ENCODE measurements at places on chromosomes 6 and 20.
A peak's percentile ranks its signal among the peaks of the same experiment; 100 is the strongest.

DNA sequence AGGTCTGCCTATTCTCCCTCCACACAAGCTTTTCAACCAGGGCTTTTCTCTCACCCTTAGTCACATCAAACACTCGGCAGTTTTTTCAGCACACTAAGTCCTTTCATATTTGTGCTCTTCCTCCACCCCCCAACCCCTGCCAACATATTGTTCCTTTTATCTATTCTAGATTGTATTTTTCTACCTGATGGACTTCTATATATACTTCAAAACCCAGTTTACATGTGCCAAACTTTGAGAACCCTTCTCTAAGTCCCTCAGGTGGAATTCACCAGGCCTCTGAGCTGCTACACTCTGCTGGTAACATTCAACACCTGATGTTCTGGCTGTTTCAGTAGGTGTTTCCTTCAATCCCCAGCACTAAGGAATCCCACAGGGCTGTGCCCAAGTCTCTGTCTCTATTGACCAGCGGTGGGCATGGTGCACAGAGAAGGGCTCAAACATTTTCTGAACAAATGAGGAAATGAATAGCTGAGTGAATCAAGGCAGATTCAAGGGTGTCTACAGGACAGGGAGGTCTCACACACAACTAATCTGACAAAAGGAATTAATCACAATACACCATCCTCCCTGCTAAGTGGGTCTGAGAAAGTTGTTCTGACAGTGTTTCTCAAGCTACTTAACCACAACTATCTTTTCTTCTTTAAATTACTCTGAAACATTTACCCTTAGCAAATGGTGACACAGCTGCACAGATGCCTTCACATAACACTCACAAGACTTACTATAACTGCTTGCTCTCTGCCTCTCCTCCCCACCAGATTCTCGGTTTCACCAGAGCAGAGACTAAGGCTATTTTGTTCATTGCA, 166.5 kb downstream of the TSHZ2 start:
- DNase-seq = no peak

GRCh38 chr6:135913785-135914184, 62.3 kb downstream of the PDE7B start:
- no peak for DNase-seq

DNA sequence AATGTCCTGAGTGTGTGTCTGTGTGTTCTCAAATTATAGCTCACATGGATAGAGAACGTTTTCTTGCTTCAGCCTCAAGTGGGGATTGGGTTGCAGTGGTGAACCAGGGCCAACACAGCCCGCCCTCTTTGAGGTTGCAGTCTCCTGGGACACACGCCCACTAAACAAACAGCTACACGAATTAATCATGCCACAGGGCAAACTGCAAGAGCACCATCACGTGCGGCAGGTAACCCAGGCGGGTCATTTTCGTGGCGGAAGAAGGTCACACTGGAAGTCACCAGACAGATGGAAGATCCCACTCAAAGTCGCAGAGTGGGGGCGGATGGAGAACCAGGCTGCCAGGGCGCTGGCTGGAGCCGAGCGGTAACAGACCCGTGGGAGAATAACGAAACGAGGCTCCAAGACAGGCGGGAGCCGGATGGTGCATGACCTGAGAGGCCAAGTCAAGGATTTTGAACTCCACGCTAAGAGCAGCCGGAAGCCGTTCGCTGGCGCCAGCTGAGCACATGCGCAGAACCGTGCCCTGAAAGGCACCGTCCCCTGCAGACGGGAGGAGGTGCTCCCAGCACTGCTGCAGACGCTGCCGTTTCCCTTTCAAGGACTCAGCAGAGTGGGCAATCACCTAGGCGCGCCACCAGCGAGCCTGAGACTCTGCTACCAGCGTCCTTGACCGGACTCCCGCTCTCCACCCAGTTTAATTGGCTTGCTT, 10.7 kb downstream of the DLL1 start:
- peak; percentile 98 for DNase-seq

- no peak for DNase-seq
These were observed 101.2 kb downstream of the SLC35B3 start for GRCh38 chr6:8334113-8334512.

DNA sequence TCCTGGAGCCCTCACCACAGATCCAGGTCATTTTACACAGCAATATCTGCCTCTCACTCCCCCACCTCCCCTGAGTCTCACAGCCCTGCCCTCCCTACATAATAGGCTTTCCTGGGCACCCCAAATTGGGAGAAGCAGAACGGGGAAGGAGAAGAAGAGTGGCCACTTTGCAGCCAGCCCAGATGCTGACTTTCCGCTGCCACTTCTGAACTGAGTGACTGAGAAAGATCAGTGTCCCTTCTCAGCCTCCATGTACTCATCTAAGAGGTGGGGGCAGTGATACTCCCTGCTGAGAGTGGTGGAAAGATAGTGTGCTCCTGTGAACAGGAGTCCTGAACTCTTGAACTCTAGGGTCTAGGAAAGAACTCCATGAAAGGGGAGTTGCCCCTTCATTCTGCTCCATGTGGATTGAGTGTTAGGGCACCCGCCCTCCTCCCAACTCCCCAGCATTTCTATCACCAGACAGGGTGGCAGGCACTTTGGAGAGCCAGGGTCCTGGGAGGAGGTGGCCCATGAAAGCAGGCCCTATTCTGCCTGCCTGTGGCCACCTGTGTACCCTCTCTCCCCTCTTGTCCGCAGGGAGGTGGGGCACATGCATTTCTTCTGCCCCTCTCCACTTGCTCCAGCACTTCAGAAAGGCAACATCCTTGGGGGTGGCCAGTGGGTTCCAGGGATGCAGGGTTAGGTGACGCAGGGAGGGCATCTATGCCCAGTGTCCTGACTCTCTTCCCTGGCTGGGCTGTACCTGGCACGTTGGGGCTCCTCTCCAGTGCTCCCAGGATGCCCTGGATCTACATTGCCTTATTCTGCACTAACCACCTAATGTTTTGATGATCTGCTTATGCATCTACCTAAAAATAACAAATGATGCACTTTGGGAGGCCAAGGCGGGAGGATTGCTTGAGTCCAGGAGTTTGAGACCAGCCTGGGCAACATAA, 38.3 kb upstream of the MRPS18A start:
- no peak for DNase-seq

GRCh38 chr20:40104959-40105358, 584.1 kb downstream of the MAFB start:
- no peak for DNase-seq

- DNase-seq = no peak
These were observed 134.3 kb upstream of the AHI1 start for GRCh38 chr6:135631821-135632220.

GRCh38 chr20:24698189-24698588, 228.8 kb downstream of the SYNDIG1 start:
- no peak for DNase-seq

DNA sequence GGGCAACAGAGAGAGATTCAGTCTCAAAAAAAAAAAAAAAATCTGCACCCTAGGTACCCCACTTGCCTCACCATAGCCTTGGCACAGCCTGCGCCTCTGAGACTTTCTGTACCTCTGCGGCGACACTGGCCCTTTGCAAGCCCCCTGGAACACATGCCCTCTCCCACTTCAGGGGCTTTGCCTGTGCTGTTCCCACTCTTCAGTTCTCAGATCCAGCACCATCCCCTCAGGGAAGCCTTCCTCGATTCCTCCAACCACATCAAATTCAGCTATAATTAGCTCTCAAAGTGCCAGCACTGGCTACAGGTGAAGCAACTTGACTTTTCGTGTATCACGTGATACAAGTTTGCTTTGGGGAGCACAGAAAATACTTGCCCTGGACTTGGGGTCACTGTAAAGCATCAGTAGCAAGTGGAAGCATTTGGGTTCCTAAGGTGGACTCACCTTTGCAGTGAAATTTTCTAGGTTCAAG, 2.1 kb upstream of the UBE2V1 start:
- no peak for DNase-seq

DNA sequence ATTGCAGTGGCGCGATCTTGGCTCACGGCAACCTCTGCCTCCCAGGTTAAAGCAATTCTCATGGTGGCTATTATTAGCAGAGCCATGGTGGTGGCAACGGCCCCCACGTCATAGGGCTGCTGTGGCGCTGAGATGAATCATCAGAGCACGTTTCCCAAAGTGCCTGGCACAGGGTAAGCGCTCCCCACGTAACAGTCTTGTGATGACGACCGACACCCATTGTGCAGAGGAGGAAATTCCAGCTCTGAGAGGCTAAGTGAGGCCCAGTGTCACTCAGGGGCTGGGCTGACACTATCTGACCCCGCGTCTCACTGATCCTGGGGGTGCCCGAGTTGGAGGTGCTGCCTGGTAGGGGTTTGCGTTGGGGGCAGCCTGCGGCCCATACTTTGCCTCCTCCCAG, 16.2 kb downstream of the SUN5 start:
- no peak for DNase-seq

DNA sequence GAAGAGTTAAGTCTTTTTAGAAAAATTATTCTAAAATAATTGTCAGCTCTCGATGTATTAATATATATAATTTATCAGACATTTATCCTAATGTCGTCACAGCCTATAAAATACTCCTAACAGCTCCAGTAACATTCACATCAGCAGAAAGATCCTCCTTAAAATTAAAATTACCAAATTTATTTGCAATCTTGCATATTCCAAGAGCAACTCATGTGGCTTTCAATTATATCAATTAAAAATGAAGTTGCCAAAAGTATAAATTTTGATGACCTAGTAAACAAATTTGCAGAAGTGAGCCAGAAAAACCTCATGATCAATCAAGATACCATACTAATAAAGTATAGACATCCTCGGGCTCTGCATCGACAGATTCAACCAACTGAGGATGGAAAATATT, 60.2 kb downstream of the IL20RA start:
- no peak for DNase-seq

GRCh38 chr6:33912195-33912594, 108.4 kb upstream of the MLN start:
- no peak for DNase-seq

- no peak for DNase-seq
These were observed 193.4 kb upstream of the CDYL start for GRCh38 chr6:4582506-4583417.

- DNase-seq = no peak
These were observed 9.7 kb downstream of the ATG5 start for GRCh38 chr6:106315765-106316374.

DNA sequence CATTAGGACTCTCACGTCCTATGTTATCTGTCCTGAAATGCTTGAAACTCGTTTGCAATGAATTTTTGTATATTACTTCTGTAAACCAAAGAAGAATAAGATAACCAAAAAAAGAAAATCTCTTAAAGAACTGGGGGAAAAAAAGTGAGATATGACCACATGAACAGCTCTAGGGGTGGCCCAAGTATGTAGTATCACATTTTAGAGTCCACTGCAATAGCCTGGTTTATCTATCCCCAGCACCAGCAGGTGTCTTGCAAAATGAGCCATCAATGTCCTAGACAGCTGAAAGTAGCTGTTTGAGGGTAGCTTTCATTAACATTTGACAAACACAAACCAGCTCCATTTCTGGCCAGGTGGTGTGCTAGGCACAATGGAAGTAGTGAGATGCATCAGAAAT, 102.8 kb downstream of the PXDC1 start:
- peak; percentile 18 for DNase-seq

- DNase-seq = no peak
These were observed 35.4 kb upstream of the PIM1 start for GRCh38 chr6:37134396-37135191.

- DNase-seq = peak; percentile 75
These were observed 63.0 kb downstream of the RIPOR3 start for GRCh38 chr20:50628332-50628731.

DNA sequence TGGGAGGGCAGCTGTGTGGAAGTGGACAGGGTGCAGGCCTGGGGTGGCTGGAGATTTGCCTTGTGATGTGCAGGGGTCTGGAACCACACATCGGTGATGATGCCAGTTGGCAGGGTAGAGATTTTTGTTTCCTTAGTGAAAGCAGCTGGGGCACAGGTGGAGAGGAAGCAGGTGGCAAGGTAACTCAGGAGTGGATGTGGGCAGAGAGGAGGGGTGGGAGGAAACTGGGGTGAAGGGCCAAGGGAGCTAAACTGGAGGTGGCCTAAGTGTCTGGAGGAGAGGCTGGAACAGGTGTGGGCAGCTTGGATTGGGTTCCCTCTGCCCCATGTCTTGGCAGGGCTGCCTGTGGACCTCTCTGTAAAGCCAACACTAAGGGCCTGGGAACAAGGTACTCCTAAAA, 4.7 kb upstream of the SCUBE3 start:
- no peak for DNase-seq

GRCh38 chr6:108837236-108837971, 10.8 kb upstream of the ARMC2 start:
- DNase-seq = no peak

DNA sequence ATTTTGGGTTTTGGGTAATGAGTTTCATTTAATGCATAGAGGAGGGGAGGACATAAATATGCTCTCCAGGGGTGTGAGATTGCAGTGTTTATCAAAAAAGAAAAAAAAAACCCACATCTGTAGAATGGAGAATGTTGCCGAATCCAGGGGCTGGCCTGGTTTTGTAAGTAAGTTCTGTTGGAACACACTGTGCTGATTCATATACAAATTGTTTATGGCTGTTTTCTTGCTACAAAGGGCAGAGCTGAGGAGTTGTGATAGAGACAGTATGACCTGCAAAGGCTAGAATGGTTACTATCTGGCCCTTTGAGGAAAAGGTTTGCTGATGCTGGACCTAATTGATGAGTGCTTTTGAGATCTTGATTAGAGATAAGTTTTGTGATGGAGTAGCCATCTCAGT, 30.4 kb downstream of the SCAF8 start:
- DNase-seq = no peak

- no peak for DNase-seq
These were observed 69.4 kb downstream of the LAMA4 start for GRCh38 chr6:112184951-112185350.

DNA sequence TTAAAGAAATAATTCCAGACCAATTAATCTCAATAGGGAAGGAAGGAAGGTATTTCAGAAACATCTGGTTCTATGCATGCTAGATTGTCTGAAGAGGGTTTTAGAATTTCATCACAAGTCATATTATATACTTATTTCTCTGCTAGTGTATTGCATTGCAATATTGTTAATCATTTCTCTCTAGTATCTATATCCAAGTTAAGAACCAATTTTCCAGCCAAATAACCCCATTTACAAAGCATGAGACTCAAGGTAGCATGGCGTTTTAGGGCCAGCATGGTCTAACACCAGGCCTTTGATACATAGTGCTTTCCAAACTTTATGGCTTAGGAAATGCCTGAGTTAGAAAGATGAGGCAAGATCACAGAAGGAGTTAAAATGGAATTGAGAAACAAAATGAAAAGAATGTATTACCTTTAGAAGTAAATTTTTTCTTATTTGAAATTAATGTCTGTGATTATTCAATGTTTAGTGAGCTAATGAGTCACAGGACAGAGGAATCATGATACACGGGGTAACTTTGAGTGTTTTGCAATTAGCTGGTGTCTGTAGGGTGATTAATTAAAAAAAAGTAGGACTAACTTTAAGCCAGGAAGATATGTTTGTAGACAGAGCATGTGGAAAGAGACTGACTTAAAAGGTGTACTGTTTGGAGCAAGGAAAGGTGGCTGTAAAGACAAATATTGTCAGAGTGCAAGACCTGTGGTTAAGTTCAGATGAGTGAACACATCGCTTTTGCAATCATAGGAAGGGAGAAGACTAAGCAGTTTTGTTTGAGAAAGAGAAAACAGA, 1006.2 kb upstream of the CITED2 start:
- DNase-seq = no peak

- DNase-seq = no peak
These were observed 238.5 kb downstream of the FARS2 start for GRCh38 chr6:5499644-5500306.
